ENCODE measurements at places on chromosomes 2 and 18. TPM values are rescaled to one million over a fixed set of nuclear protein-coding genes. Genes with fewer than 3 reads are reported as not detected.

- DNase-seq, result no peak
Measured at GRCh38 chr2:54909001-54909400, 141.2 kb downstream of the RTN4 start.

Gene RNF138
- 26.1 TPM for total RNA-seq

Gene TWIST2
- total RNA-seq, result 0.36 TPM

DNA sequence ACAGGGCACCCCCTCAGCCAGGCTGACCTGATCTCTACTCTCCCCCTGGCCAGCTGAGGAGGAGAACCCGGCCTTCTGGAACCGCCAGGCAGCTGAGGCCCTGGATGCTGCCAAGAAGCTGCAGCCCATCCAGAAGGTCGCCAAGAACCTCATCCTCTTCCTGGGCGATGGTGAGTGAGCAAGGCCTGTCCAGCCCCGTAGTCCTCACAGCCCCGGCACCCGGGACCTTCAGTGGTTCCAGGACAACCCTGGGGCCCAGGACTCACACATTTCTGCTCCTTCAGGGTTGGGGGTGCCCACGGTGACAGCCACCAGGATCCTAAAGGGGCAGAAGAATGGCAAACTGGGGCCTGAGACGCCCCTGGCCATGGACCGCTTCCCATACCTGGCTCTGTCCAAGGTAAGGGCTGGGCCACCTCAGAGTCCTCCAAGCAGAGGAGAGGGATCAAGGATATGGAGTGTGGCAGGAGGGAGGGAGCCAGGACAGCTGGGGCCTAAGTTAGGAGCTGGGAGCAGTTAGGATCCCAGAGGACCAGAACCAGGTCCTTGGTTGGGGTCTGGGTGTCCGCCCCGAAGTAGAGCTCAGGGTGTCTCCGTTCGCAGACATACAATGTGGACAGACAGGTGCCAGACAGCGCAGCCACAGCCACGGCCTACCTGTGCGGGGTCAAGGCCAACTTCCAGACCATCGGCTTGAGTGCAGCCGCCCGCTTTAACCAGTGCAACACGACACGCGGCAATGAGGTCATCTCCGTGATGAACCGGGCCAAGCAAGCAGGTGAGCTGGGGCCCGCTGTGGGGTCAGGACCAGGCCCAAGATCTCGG lies 555 bp downstream of the ALPI start:
- DNase-seq, result peak; percentile 37

DNA sequence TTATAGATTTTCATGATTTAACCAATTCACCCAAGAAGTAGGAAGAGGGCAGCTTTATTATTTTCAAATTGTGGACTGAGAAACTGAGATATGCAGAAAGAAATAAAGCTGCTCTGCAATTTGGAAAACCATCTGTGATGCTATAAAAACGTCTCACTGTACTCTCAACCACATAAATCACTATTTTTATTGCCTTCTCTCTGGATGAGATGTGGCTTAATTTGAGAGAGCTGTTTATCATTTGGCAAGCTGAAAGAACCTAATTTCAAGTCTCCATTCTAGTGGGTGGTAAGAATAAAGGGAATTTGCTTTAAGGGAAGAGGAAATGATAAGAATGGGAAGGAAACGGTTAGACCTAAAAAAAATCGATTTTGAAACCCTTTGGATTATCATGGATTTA lies 49.9 kb upstream of the CYP1B1 start:
- no peak for DNase-seq

GRCh38 chr2:46973673-46974072 lies 58.1 kb upstream of the MCFD2 start:
- DNase-seq, result no peak

Gene IMPA2
- 6.5 TPM for total RNA-seq

- no peak for DNase-seq
Measured at GRCh38 chr2:102585847-102586404, 33.4 kb upstream of the SLC9A2 start.

All from dorsolateral prefrontal cortex (tissue), 122 donors.